ENCODE measurements at places on chromosomes 4 and X.

GRCh38 chrX:103608306-103608963 is 672 bp downstream of the TCEAL3 start:
- no peak for DNase-seq

DNA sequence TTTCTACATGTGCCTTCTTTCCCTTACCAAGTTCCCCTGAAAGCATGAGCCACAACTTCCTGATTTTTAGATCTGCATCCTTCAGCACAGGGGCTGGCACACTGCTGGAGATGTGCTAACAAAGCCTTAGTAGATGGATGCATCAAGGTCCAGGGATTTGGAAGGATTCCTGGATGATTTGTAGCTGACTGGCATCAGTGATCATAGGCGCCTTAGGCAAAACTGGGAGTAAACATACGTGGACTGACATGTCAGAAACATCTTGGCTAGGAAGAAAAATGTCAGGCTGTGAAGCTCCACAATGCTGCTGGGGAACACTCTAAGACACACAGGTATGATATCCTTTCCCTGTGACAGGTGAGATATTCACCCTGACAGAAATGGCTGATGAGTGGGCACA is 156.4 kb downstream of the AMELX start:
- DNase-seq = no peak

DNA sequence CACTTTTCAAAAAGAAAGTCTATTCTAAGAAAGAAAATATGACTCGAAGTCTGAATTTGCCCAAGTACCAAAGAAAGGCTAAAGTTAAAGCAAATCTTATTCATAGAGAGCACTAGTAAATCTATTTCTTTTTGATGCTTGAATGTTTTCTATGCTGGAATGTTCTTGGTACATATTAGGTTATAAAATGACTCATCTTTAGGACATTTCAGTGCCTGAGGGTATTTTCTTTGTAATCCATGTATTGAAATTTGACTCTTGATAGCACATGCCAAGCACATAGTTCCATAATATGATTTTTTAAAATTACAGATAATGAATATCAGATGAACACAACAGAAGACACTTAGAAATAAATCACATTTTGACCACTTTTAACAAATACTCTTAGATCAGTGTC is 232.8 kb downstream of the TRIML1 start:
- DNase-seq = no peak

DNA sequence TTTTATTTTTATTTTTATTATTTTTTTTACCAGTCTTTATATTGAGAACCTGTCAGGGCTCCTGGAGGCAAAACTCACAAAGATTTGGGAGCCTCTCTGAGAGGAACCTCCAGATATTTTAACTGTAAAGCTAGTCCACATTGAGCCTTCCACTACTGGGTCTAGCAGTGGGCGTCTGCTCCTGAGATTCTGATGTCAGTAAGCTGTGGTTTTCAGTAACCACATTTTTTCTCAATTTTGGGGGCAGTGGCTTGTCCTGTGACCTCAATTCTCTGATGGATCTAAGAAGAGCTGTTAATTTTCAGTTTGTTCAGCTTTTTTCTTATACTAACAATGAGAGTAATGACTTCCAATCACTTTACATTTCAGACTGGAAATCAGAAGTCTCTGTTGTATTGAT is 23.6 kb upstream of the GPRASP1 start:
- DNase-seq = no peak

DNA sequence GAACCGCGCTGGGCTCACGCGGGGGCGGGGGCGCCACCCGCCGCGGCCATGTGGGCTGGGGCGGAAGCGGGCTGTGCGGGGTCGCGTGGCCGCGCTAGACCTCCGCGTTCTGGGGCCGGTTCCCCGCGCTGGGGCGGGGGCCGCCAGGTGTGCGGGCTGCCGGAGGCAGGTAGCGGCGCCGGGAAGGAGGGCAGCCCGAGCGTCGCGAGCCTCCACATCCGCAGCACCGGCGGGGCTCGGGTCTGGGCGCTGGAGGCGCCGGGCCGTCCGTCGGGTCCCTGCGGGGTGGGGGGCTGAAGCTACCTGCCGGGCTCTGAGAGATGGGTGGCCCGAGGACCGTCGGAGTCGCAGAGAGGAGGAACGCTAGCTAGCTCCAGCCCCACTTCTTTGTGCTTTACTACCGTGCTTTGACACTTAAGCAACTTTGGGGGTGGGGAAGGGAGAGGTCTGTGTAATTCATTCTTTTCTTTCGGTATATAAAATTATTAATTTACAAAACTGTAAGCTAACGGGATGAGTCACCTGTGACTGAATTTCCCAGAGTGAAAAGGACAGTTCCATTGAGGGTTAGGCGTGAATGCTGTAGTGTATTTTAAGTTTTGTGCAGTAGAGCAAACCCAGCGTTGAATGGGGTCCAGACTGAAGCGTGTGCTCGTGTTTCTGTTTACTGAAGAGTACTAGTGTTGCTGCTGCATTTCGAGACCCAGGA is 689 bp downstream of the METAP1 start:
- peak; percentile 20 for DNase-seq
